ENCODE measurements at places on chromosomes 12 and 14.

GRCh38 chr12:110104188-110105094 lies 19.7 kb upstream of the IFT81 start:
- no peak for DNase-seq

- no peak for DNase-seq
These were observed 16.3 kb downstream of the RIN3 start for GRCh38 chr14:92529903-92530302.

DNA sequence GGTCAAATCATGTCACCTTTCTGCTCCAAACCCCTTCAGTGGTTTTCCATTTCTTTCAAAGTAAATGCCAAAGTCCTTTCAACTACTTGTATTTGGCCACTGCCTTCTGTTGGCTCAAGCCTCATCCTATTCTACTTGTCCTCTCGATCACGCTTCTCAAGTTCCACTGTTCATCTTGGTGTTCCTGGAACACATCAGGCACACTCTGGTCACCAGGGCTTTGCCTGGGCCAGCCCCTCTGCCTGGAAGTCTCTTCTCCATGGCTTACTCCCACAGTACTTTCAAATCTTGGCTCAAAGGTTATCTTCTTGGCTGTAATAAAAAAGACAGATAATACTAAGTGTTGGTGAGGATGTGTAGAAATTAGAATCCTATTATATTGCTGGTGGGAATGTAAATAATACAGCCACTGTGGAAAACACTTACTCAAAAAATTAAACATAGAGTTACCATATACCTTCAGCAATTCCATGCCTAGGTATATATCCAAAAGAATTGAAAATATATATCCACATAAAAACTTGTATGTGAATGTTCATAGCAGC lies 17.3 kb upstream of the PPFIBP1 start:
- no peak for DNase-seq

- no peak for DNase-seq
These were observed 58.6 kb downstream of the SLC38A1 start for GRCh38 chr12:46209914-46210872.

DNA sequence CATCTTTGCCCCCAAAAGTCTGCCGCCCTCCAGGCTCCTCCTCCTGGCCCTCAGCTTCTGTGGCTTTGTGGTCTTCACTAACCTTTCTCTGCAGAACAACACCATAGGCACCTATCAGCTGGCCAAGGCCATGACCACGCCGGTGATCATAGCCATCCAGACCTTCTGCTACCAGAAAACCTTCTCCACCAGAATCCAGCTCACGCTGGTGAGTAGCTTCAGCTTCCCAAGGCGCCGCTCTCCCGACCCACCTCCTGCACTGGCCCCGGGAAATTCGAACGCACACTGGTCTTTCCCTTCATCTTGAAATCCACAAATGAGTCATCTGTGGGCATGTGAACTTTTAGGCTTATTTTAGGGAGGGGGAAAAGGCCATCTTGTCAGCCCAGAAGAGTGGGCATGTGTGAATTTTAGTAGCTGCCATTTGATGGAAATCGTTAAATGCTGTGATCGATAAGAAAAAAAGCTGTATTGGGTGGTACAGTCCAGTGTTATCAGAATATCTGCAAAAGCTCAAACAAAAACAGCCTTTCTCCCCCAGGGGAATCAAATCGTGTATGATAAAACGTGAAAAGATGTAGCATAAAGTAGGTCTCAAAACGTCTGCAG lies 700 bp downstream of the SLC35E3 start:
- peak; percentile 62 for DNase-seq

GRCh38 chr12:67759829-67760228 lies 111.3 kb downstream of the DYRK2 start:
- DNase-seq, result no peak

DNA sequence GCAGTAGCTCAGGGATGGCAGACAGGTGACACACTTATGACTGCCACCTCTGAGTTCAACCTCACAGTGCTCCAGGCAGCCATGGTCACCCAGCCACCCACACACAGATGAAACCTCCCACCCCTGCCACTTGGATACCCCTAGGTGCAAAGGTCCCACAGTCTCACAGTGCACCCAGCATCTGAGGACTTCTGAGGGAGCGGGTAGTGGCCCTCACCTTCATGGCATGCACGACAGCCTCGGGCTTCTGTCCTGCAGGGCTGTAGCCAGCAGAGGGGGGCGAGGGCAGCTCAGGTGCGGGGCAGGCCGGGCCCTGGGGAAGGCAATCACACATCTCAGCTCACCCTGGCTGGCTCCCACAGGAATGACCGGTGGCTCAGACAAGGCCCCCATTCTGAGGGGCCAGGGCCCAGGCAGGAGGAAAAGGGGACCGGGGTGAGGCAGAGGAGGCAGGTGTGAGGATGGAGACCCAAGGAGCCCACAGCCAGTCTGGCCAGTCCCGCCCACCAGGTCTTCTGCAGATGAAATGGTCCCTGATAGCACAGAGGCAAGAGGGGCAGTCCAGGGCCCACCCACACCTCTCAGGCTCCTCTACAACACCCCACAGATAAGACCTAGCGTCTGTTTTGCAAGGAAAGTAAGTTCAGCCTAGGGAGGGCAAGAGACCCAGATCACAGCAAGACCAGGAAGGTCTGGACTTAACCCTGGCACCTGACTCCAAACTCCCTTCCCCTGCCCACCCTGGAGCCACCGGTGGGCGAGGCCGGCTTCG lies 35.8 kb downstream of the CCNK start:
- no peak for DNase-seq

All from anterior cingulate cortex (tissue), 58 donors.